ENCODE measurements at places on chromosomes 7 and 10.

GRCh38 chr7:139580435-139580834, 57.0 kb downstream of the CLEC2L start:
- DNase-seq: no peak

DNA sequence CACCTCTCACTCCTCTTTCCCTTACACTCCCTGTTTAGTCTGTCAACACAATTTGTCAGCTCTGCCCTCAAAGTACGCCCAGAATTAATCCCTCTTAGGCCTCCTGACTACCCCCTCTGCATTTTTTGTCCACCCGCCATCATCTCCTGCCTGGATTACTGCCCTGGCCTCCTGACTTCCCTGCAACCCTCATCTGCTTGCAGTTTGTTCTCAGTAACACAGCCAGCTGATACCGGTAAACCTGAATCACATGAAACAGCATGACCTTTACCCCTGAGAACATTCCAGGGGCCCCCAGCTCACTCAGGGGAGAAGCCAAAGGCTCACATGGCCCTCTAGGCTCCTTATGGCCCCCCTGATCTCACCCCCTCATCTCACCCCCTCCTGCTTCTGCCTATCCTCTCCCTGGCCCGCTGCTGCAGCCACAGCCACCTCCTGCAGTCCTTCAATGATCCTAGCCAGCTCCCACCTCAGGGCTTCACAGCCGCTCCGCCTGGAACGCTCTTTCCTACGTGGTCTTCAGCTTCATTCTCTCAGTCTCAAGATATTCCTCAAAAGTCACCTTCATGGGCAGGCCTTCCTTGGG, 8.9 kb downstream of the C10orf53 start:
- no peak for DNase-seq

- no peak for DNase-seq
Observed at GRCh38 chr10:5523796-5524574, 776 bp upstream of the CALML3 start.

GRCh38 chr7:122136078-122136477, 8.0 kb downstream of the AASS start:
- DNase-seq: no peak

DNA sequence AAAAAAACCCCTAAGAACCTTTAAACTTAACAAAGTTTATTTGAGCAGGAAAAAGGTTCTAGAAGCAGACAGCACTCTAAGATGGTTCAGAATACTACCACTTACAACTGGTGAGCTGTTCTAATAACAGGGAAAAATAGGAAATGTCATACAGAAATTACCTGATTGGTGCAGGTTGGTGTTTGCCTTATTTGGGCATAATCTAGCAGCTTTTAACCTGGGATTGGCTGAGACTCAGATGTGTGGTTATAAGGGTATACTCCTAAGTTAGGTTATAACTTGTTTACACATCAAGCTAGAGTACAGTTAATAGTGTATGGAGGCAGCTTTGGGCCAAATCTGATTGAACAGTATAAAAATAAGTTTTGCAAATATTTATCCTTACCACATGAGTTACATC, 59.8 kb downstream of the MAPK8 start:
- DNase-seq: no peak

GRCh38 chr7:96127746-96128145, 194.2 kb downstream of the SLC25A13 start:
- DNase-seq: no peak

DNA sequence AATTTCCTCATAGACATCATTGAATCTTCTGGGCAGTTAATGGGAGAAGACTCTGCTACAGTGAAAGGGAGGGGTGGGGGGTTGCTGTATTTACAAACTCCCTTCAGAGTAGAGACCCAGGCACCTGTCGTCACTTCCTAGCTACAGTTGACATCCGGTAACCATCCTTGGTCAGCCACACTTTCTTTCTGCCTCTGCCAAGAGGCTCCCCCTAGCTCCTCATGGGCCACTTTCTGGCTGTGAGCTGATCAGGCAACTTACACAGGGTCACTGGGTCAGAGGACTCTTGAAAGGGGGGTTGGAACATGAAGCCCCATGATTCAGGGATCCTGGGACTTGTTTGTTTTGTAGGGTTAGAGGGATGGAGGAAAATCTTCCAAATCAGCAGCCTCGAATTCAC, 1.2 kb downstream of the TECPR1 start:
- no peak for DNase-seq

DNA sequence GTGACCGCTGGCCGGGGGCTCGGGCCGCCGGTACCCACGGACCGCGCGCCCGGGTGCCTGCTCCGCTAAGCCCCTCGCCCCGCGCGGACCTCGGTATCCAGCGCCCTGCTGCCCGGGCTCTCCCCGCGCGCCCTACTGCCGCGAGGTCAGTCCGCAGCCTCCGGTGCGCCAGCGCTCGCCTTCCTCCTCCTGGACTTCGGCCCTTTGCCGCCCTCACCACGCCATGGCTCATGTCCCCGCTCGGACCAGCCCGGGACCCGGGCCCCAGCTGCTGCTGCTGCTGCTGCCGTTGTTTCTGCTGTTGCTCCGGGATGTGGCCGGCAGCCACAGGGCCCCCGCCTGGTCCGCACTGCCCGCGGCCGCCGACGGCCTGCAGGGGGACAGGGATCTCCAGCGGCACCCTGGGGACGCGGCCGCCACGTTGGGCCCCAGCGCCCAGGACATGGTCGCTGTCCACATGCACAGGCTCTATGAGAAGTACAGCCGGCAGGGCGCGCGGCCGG, 483 bp downstream of the GDF10 start:
- DNase-seq: no peak

DNA sequence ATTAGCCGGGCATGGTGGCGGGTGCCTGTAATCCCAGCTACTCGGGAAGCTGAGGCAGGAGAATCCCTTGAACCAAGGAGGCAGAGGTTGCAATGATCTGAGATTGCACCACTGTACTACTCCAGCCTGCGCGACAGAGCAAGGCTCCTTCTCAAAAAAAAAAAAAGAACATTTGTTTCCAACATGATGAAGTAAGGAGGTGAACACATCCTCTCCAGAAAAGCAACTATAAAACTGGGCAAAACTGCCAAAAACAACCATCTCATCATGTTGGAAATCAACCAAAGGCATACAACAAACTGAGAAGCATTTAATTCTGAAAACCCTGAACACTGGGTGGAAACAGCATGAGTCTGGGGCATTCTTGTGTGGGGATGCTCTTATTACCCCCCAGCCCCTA, 14.3 kb downstream of the PRTFDC1 start:
- DNase-seq: no peak

GRCh38 chr10:10517866-10518265, 499.8 kb upstream of the CELF2 start:
- no peak for DNase-seq

DNA sequence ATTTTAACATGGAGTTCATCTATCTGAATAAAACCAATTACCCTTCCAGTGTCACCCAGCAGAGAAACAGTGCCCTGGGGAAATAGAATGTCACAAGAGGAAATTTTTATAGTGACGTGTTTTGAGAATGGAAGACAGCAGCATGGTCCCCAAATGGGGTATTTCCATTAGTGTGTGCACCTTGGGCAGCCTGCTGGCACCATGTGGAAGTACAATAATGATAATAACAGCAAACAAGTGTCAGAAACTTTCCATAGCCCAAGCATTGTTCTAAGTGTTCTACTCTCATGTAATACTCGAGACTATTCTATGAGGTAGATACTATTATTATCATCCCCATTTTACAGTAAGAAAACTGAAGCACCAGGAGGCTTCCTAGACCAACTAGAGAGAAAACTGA, 2.2 kb upstream of the PDE1C start:
- DNase-seq: no peak

DNA sequence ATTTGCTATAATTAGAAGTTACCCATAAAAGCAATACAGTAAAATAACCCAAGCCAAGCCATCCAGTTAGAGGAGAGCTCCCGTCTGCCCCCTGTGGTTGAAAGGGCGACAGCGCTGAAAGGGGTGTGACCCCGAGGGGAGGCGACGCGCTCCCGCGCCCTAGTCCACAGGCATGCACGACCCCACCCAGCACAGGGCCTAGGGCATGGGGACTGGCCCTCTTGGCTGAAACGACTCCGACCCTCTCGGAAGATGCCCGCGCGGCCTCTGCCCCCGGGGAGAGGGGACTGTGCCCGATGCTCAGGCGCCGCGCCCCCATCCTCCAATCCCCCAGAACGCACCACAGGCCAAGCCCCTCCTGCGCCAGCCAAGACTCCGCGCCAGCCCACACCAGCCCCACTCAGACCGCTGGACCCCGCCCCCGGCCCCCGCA, 64.0 kb downstream of the CSGALNACT2 start:
- DNase-seq: no peak

- DNase-seq: no peak
Observed at GRCh38 chr7:375901-376305, 85.9 kb downstream of the FOXL3 start.

DNA sequence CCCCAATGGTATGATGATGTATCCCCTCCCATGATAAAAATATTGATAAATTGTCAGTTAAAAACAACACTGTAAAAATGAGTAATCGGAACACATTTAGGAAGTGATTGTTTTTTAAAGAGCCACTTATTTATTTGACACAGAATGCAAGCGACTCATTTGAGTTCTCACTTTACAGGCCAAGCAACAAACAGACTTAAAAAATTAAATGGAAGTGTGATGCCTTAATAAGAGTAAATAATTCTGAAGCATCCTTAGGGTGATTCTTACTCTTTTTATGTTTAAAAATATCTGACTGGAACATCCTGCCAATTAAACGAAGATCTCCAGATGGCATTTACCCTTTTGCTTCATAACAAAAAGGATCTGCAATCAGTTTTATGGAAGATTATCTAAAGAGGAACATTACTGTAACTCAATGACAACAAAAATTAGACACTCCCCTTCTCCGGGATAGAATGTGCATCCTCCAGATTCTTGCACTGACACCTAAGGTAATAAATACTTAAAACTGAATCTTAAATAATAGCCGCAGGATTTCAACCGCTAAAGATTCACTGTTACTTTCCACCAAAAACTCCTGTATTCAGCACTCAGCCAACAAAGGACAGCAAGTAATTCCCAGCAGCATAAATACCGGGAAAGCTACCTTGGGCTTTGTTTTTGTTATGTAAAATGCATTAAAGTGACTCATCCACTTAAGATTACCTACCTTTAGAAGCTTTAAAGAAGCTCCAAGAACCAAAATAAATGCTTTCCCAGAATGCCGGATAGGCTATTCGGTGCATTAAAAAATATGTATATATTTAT, 1.7 kb downstream of the CACNA2D1 start:
- no peak for DNase-seq

- DNase-seq: peak; percentile 14
Observed at GRCh38 chr10:29243750-29244149, 45.1 kb upstream of the LYZL1 start.

- no peak for DNase-seq
Observed at GRCh38 chr7:56040730-56041129, 10.5 kb downstream of the PSPH start.

GRCh38 chr10:95564291-95564690, 3.1 kb upstream of the SORBS1 start:
- DNase-seq: no peak

GRCh38 chr10:49645871-49646870, 32.3 kb downstream of the CHAT start:
- DNase-seq: no peak

GRCh38 chr10:125815764-125816163, 7.3 kb downstream of the UROS start:
- DNase-seq: no peak

DNA sequence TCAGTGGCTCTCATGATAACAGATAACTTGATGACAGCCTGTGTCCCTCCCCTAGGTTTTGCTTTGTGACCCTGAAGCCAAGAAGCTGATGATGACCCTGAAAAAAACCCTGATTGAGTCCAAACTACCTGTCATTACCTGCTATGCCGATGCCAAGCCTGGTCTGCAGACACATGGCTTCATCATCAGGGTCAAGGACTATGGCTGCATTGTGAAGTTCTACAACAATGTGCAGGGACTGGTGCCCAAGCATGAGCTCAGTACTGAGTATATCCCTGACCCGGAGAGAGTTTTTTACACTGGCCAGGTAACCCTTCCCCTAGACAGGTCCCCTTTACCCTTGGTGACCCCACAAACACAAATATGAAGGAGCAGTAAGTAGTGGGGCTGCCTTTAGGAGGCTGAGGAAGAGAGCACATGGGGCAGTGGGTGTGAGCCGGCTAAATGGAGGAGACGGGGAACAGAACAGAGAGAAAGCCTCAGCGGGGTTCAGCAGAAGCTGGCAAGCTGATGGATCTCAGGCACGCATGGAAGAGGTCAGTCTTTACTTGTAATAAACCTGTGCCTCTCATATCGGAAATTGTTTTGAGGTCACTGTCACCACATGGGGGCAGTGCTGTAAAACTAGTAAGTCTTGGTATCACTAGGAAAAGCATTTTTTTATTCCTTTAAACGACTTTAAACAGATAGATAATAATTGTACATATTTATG, 20.2 kb downstream of the PDCD11 start:
- peak; percentile 80 for DNase-seq

- no peak for DNase-seq
Observed at GRCh38 chr7:131527456-131527855, 29.0 kb downstream of the PODXL start.

- DNase-seq: peak; percentile 40
Observed at GRCh38 chr10:43138757-43139241, 554 bp downstream of the CSGALNACT2 start.

DNA sequence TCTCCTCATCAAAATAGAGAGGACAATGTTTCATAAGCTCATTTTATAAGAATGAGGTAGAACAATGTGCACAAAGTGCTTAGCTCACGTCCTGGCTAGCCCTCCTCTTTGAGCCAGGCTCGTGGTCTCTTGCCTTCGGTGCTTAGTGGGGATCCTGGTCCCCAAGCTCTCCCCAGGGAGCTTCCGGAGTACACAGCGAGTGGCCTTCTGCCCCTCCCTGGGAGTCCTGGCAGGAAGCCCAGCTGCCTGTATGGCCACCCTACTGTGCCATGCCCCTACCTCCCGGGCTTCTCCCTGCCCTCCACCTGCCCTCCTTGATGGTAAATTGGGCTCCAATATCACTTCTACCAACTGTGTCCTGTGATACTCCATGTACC, 868 bp downstream of the MYO1G start:
- no peak for DNase-seq

DNA sequence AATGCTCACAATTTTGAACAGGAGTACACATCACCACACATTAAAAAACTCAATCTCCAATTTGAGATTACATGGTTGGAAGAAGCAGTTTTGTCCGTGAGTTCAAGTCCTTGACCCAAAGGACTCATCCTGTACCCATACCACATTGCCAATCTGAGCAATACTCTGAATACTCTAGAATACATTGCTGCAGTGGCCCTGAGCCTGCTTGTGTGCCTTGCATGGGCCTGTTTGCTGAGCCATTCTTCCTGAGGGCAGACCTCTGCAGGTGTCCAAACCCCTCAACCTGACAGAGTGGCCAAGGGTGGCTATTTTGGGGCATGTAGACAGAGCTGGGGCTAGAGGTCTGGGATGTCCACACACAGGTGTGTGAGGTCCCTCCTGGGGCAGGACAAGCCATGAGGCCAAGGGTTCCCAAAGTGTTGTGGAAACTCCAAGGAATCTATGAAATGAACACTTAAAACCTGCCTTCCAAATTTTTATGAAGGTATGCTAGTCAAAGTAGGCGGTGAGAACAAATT, 15.5 kb downstream of the AGMO start:
- DNase-seq: no peak
